COR-L47 (cell line): ENCODE measurements at places on chromosomes 2 and 18.

DNA sequence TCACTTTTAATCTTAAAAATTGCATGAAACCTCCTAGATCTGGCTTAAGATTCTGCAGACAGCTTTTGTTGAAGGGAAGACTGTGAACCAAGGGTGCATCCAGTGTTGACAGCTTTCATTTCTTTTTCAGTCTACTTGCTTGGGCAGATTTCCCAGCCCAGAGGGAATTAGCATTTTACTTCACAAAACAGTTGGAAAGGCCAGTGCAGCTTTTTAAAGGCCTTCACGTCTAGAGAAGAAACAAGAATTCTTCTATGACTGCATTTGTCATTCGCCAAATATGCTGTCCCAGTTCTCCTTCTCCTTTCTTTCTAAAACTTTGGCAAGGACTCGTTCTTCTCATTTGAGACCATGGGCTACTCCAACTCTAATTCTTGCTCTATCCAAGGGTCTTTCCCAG is 17.4 kb downstream of the NTSR2 start:
- DNase-seq, result no peak

- DNase-seq, result no peak
These were observed 103.6 kb downstream of the LRRTM4 start for GRCh38 chr2:77418537-77418936.

DNA sequence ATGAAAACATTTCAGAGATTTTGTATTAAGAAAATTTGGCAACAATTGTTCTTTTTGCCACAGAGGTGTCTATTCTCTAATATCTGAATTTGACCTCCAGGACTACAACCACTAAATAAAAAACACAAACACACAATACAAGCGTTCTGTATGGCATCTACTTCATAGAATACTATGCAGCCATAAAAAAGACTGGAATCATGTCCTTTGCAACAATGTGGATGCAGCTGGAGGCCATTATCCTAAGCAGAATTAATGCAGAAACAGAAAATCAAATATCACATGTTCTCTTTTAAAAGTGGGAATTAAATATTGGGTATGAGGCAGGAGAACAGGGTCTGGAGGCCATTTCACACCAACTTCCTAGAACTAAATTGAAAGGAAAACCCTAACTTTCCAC is 19.5 kb downstream of the SLC25A12 start:
- DNase-seq, result no peak

DNA sequence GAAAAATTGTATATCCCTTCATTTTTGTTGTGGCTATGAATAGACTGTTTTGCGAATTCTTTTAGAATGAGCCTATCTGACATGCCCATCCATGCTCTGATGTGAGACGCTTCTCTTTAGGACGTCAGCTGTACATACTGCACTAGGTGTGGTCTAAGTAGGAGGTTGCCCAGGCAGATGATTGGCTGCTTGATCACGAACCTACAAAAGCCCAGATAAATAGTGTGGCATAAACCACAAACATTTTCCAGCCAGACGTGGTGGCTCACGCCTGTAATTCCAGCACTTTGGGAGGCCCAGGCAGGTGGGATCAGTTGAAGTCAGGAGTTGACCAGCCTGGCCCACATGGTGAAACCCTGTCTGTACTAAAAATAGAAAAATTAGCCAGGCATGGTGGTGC is 251.8 kb downstream of the AGAP1 start:
- no peak for DNase-seq

GRCh38 chr2:177314194-177314593 is 49.7 kb upstream of the NFE2L2 start:
- no peak for DNase-seq

DNA sequence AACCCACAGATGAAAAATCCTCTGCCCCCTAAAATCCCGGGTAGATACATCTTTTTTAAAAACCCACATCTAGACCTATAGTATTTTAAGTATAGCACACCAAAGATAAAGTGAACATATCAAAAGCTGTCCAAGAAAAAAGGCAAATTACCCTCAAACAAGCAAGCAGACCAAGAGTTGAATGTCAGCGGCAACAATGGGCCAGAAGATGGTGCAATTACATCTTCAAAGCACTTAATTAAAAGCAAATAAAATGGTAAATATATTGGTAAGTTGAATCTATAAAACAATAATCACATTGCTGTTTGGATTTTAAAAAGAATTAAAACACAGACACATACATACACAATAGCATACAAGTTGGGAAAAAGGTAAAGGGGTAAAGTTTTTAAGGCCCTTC is 98.5 kb downstream of the MYOM1 start:
- no peak for DNase-seq

GRCh38 chr2:34178482-34178881 is 579.4 kb upstream of the FAM98A start:
- DNase-seq, result no peak

DNA sequence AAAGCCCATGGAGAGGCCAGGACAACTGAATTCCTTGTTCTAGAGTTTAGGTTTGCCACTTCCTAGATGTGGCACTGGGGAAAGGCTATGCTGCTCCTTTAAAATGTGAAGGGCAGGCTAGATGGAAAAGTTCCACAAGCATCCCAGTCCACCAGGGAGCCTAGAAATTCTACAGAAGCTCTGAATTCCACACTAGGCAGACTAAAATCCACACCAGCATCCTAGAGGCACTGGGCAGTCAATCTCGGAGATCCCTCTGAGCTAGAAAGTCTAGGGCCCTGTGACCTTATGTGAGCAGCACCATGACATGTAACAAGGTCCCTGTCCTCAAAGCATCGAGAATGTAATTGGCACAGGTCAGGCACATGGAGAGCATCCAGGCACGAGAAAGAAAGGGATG is 71.5 kb downstream of the LYPD1 start:
- no peak for DNase-seq
